Stimulated activated CD8-positive, alpha-beta memory T cell treated with anti-CD3 and anti-CD28 coated beads, Interleukin-4, amount 100 ng/mL, for 1 hour (primary cell): ENCODE measurements at places on chromosomes 6 and 20.

- DNase-seq = no peak
Measured at GRCh38 chr6:10201606-10202510, 213.0 kb downstream of the TFAP2A start.

DNA sequence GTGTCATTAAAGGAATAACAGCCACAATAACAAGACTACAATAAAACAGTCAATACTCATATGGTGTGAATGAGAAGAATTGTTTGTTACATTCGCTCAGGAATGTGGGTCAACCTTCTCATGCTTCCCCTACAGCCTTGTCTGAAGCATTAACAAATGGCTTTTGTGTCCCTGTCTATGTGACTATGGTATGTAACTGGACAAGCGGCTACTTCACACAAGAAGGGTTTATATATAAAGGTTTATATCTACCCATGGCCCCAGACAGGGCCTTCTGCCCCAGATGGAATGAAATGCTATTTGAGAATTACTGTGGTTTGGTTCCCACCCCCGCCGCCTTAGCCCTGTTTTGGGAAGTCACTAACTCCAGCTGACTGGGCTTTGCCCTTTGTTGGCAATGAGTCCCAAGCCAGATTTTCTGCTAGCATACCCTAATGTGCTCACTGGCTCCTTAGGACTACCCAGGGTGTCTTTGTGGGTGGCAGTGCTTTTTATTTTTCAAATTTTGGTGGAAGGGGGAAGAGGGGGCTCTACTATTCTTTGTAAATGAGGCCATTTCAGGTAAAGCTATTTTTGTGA lies 39.4 kb downstream of the TFAP2A start:
- DNase-seq = no peak

DNA sequence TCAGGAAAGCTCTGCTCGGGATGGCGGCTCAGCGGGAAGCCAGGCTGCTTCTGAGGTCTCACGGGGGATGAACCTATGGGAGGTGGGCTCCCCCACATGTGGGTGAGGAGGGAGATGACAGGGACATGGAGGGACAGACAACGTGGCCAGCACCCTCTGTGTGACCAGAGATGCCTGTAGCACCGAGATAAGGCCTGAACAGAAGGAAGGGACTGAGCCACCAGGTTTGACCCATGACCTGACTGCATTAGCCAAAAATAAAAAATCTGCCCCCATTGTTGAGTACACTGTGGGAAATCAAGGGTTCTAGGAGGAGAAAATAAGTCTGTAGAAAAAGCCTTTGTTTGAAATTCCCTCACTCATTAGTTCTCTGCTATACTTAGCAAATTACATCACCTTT lies 105.7 kb downstream of the RNASET2 start:
- no peak for DNase-seq

DNA sequence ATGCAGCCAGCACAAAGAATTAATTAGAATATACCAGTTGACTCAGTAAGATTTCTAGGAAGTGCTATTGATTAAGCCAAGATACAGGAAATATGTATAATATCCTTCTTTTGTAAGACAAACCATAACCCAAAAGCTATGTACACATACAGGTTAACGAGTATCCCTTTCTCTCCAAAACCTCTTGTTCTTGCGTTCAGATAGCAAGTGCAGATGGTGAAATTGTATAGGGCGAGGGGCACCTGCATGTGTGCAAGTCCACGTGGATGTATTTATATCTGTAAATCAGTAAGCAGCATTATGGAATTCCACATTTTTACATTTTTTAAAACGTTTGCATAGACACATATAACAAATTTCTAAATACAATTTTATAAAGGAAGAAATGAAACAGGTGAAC lies 228.6 kb downstream of the TBXT start:
- no peak for DNase-seq
